ENCODE measurements at places on chromosomes 4 and X. TPM values are rescaled to one million over a fixed set of nuclear protein-coding genes. Genes with fewer than 3 reads are reported as not detected.
A peak's percentile ranks its signal among the peaks of the same experiment; 100 is the strongest.

Gene PNMA3
- 2.2 TPM for total RNA-seq

GRCh38 chr4:72366601-72367000 is 202.4 kb downstream of the ADAMTS3 start:
- no peak overlapping the region for H3K4me3 ChIP-seq
- no peaks in the 10 kb centered on the region for H3K4me1 ChIP-seq
- no peak overlapping the region for H3K27ac ChIP-seq
- no peak for DNase-seq
- no peaks in the 10 kb centered on the region for H3K36me3 ChIP-seq

GRCh38 chr4:147071209-147071740 is 125.6 kb upstream of the TTC29 start:
- H3K4me1 ChIP-seq = no peaks in the 10 kb centered on the region
- peaks cover 2% of the 10 kb centered on the region for H3K27me3 ChIP-seq
- no peak for DNase-seq
- H3K36me3 ChIP-seq = no peaks in the 10 kb centered on the region
- H3K27ac ChIP-seq = no peak overlapping the region

DNA sequence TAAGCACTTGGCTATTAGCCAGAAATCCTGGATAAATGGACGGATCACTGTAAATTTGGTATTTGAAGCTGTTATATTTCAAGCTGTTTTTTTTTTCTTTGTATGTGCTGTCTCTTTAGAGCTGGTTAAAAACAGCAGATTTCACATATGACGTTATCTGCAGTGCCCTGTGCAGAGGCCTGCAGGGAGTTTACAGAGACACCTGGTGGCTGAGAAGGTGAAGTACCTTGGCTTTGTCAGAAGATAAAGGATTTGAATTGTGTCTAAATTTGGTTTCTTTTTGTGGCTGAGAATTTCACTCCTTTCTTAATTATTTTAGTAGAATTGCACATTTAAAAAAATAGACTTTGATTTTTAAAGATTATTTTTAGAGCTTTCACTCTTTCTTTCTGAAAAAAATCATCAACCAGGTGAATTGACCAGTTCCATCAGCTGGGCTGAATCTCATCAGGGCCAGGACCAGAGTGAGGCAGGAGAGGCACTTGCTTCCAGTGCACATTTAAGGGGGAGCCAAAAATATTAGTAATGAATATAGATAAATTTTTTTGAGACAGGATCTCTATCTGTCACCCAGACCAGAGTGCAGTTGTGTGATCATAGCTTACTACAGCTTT is 9.6 kb upstream of the CHRNA9 start:
- H3K4me3 ChIP-seq = no peak overlapping the region
- H3K4me1 ChIP-seq = peaks cover 25% of the 10 kb centered on the region
- no peak overlapping the region for H3K27ac ChIP-seq
- H3K36me3 ChIP-seq = no peaks in the 10 kb centered on the region

- no peaks in the 10 kb centered on the region for H3K4me1 ChIP-seq
- no peak for DNase-seq
- no peak overlapping the region for H3K27ac ChIP-seq
- no peak overlapping the region for H3K4me3 ChIP-seq
These were observed 453.4 kb upstream of the MAGEB2 start for GRCh38 chrX:29762006-29762405.

DNA sequence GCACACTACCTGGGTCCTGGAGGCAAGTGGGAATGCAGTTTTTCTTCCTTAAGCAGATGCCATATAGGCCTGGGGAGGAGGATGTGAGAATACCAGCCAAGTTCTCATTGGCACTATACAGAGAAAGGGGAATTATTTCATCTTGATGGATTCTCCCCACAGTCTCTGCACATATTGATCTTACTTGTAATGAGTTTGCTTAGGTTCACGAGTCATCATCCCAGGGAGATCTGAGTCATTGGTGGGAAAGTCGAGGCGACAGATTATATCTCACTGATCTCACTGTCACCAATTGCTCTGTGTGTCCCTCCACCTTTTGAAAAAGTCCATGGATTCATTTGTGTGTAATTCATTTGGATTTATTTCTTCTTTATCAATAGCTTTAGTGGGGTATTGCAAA is 156.8 kb downstream of the AR start:
- no peaks in the 10 kb centered on the region for H3K4me1 ChIP-seq
- no peak overlapping the region for H3K27ac ChIP-seq
- no peaks in the 10 kb centered on the region for H3K36me3 ChIP-seq
- DNase-seq = no peak
- H3K27me3 ChIP-seq = no peaks in the 10 kb centered on the region

Gene NAP1L2
- total RNA-seq = 1.8 TPM

- peak within 1 kb of the TSS; percentile 78 for H3K4me3 ChIP-seq
- DNase-seq = peak; percentile 74
- peaks cover 31% of the 10 kb centered on the region for H3K4me1 ChIP-seq
- H3K27me3 ChIP-seq = no peaks in the 10 kb centered on the region
- peaks cover 22% of the 10 kb centered on the region for H3K36me3 ChIP-seq
These were observed at the start of gene PGRMC2 for GRCh38 chr4:128287141-128287870. Gene PGRMC2 (minus strand): TSS chr4:128287813. CDS start chr4:128287790, 23 bp downstream.

DNA sequence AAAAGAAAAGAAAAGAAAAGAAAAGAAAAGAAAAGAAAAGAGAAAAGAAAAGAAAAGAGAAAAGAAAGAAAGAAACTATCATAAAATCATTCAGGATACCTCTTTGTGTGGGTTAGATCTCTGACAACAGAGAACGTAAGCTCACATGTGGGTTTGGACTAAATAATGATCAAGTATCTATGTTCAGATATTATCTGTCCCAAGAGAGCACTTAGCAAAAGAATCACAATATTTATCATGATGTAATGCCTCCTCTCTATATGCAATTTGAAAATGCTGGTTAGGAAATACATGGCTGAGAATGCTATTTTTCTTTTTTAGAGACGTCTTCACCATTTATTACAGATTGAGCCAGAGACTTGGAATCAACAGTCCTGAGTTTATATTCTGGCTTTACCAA is 191.3 kb downstream of the KCNIP4 start:
- DNase-seq = no peak
- H3K36me3 ChIP-seq = no peaks in the 10 kb centered on the region
- H3K4me1 ChIP-seq = no peaks in the 10 kb centered on the region

Gene ANK2
- total RNA-seq = 2.4 TPM

- no peaks in the 10 kb centered on the region for H3K36me3 ChIP-seq
- H3K4me3 ChIP-seq = no peak overlapping the region
These were observed 77.6 kb downstream of the CWH43 start for GRCh38 chr4:49063670-49064069.

GRCh38 chr4:14431155-14432134 is 570.8 kb upstream of the CPEB2 start:
- H3K4me1 ChIP-seq = peaks cover 2% of the 10 kb centered on the region
- no peaks in the 10 kb centered on the region for H3K27me3 ChIP-seq
- no peaks in the 10 kb centered on the region for H3K36me3 ChIP-seq
- H3K27ac ChIP-seq = no peak overlapping the region
- H3K4me3 ChIP-seq = no peak overlapping the region
- DNase-seq = no peak

GRCh38 chrX:47158131-47158530 is 13.1 kb downstream of the RBM10 start:
- peaks cover 45% of the 10 kb centered on the region for H3K36me3 ChIP-seq
- peaks cover 3% of the 10 kb centered on the region for H3K4me1 ChIP-seq
- no peak overlapping the region for H3K27ac ChIP-seq
- H3K4me3 ChIP-seq = no peak overlapping the region
- no peaks in the 10 kb centered on the region for H3K27me3 ChIP-seq

Gene PAGE2
- total RNA-seq = not detected

Gene TEX13B
- not detected for total RNA-seq

Gene RNF128
- total RNA-seq = not detected

Gene TCP11X2
- total RNA-seq = not detected

Gene DCAF8L1
- not detected for total RNA-seq
